Stimulated activated CD4-positive, alpha-beta T cell treated with anti-CD3 and anti-CD28 coated beads, Interleukin-15, amount 100 ng/mL, for 1 hour (primary cell): ENCODE measurements at places on chromosomes 11 and 22.

DNA sequence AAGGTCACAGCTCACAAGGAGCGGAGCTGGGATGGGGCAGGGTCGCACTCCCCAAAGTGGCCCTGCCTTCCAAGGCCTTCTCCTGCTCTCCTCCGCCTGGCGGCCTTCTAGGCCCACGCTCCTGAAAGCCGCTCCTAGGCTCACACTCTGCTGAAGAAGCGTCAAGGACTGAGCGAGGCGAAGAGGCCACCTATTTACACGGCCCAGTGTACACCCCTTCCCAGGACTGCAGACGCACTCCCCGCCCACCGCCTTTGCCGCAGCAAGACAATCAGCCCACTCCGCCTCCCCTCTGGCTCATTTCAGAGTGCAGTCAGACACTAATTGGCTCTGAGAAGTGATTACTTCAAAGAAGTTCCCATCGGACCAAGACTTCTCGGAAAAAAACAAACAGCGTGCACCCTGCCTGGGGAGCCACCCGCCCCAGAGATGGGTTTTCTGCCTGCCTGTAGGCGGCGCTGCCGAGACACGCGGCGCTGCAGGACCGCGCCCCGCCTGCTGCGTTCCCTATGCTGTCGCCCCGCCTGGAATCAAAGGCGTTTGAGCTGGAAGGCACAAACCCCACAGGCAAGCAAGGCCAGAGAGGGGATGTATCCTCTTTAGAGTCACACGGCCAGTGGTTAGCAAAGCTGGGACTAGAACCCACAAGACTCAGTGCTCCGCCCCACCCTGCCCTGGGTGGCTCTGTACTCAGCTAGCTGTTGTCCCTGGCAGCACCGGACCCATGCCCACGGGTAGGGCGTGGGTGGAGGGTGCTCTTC lies 414.8 kb downstream of the BUD13 start:
- no peak for DNase-seq

GRCh38 chr22:45880091-45880715 lies 96.8 kb downstream of the WNT7B start:
- no peak for DNase-seq

DNA sequence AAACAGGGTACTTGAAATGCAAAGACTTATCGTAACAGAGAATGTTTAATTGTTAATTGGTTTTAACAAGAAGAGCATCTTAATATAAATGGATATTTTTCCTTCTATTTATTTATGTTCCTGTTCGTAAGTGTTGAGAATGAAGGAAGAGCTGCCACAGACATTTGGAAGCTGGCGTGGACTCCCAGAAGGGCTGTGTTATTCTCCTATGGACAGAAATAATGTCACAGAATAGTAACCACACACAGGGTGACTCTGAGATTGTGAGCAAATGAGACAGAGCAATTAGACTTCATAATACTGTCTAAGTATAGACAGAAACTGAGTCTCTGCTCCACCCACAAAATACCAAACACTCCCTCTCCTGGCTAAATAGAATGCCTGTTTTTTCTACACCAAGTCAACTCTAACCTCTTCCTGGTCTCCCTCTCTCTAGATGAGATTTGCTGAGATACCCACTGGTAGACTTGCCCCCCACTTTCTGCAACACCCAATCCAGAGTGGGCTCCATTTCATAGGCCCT lies 6.1 kb downstream of the APOL3 start:
- DNase-seq = no peak

DNA sequence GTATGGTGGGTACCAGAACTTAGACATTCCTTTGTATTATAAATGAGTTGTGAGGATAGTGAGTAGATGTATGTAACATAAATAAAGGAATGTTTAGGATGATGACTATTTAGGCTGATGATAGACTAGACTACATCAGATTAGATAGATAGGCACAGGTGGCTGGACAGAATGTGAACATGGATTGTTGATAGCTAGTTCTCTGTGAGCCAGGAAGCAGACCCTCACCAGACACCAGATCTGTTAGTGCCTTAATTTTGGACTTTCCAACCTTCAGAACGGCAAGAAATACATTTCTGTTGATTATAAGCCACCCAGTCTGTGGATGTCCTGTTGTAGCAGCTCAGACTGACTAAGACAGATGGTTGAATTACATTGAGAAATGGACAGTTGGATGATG lies 99.4 kb downstream of the SWAP70 start:
- no peak for DNase-seq

- DNase-seq = no peak
Observed at GRCh38 chr11:84871116-84871515, 756.0 kb downstream of the DLG2 start.

DNA sequence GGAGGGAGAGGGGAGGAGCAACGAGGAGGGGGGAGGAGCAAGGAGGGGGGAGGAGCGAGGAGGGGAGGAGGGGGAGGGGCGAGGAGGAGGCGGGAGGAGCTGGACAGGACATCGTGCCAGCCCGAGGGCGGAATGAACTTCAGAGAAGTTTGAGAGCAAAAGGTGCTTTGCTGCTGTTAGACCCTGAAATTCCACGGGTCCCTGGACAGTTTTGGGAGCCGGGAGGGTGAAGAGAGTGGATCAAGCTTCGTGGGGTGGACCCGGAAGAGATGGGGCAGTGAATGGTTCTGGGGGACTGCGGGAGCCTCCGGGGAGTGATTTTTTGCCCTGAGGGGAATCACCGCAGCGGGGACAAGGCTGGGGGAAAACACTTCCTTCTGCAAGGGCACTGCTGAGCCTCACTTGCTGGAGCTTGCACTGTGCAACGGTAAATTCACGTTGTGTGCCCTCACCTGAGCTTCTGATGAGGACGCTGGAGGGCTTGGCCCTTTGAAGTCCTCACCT lies 10.7 kb upstream of the NLRP6 start:
- DNase-seq = no peak

GRCh38 chr11:126059238-126059781 lies 3.4 kb downstream of the CDON start:
- DNase-seq = no peak

DNA sequence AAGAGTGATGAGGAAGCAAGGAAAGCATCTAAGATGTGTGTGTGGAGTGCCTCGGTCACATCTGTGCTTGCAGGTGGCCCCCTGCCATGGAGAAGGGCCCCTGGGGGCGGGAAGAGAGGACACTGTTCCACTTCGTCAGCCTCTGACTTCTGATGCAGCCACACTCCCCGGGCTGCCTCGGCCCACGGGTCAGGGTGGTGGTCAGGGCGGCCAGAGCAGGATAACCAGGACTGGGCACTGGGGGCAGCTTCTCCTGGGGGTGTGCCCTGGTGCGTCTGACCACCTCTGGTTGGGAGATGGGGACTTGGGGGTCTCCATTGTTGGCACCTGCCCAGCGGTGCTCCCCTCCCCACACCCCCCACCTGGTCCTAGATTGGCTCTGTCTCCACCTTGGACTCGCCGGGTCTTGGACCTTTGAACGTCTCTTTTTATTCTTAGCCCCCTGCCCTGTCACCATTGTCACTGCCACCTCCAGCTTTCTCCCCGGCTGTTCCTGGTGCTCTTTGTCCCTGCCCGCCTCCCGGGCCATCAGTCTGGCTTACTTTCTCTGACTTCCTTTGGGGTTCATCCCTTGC lies 114.4 kb downstream of the KIAA1671 start:
- DNase-seq = no peak

DNA sequence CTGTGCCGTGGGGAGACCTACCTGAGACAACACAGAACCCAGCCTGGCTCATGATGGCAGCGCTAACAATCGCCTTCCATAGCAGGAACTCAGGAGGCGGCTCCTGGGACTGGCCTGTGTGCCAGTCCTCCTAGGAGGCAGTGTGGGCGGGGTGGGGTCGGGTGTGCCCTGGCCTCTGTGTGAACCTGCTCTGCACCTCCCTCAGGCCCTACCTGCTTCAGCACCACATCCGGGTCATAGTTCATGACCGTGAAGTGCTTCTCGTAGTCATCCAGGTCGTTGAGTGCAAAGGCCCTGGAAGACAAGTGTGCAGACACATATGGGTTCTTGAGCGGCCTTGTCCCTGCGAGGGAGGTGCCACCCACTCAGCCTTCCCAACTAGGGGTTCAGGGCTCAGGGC lies 15.3 kb downstream of the TTLL12 start:
- no peak for DNase-seq

- no peak for DNase-seq
Observed at GRCh38 chr11:94450048-94450447, 43.6 kb downstream of the MRE11 start.

DNA sequence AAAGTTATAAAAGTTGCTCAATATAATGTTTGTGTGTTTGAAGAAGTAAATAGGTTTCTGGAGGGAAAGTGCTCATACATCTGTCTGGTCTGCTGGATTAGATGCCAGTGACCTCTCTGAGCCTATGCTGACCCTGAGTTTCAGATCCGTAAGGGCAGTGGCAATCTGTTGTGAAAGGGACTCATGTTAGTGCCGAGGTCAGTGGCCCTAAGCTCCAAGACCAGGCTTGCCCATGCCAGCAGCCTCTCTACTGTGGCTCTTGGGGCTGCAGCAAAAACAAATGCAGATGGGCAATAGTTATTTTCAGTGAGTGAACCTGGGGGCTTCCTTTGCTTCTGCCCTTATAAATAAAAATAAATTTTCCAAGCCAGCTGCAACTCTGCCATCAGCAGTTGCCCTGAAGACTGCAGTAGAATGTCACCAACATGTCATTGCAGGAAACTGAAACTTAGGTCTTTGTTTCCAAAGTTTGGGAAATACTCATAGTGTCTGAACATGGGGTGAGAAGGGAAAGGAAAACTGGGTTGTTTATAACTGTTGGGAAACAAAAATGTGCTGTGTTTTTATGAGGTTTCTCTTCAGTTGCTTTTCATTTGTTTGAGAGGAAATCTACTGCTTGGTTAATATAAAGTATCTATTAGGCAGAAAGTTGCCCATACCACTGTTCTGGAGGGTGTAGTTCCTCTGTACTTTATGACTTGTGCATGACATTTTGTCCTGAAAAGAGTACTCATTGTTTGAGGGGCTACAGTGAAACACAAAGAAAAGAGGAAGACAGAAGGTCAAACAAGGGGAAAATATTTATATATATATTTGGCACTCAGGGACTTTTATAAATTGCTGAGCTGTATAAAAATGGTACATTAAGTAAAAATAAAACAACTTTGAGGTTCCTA lies 9.5 kb upstream of the MS4A4E start:
- no peak for DNase-seq

- no peak for DNase-seq
Observed at GRCh38 chr11:101348786-101349185, 219.2 kb upstream of the PGR start.

- no peak for DNase-seq
Observed at GRCh38 chr11:201966-202365, 5.2 kb downstream of the BET1L start.

- DNase-seq = no peak
Observed at GRCh38 chr22:22957090-22957489, 69.5 kb downstream of the IGLL5 start.

DNA sequence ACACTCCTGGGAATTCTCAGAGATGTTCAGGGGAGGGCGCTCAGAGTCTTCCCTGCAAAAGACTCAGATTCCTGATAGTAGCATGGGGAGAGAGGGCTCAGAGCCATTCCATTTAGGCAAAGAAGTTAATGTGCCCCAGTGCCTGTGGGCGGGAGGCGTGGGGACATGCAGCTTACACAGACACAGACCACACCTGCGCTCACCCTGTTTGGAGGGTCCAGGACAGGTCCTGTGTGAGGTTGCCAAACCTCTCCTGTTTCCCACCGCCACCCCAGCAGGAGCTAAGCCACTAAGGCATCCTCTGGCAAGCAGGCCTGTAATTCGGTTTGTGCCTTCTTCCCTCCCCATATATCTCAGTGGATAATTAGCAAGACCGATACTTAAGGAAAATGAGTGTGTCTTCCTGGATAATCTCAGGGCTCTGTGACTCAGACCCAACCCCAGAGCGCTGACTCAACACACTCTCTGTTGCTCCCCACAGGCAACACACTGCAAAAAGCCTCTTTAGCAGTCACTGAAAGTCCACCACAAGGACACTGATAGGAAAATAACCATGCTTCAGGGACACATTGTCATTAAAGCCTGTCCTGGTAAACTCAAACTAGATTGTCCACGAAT lies 118.9 kb upstream of the LMO1 start:
- DNase-seq = no peak

DNA sequence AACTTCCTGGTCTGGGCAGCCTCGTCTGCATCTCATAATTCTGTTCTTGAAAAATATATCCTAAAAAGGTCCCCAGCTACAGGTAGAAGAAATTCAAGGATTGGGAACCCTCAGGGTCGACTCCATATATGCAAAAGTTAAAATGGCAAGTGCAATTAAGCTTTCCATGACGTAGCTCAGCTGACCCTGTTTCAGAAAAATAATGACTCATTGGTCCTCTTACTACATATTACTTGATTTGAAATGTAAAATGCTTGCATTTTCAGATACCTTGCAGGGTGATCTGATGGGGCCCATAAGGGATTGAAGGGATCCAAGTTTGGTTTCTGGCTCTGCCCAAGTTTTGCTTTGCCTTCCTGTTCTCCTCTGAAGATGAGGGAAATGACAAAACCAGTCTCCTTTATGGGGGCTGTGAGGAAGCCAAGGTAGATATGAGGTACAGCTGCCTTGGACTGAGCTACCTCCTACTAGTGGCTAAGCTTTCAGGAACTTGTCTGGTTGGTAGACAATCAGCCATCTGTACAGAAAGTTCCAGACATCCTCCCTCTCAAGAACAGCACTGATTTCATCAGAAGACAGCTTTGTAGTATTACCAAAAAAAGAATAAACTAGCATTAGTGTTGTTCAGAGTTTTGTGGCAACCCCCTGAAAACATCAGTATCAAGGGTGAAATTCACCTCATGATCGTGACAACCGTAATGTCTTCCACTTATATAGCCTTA lies 177.3 kb downstream of the DBX1 start:
- DNase-seq = no peak

- no peak for DNase-seq
Observed at GRCh38 chr11:76763573-76764346, 19.4 kb upstream of the TSKU start.

GRCh38 chr11:34997952-34998528 lies 81.6 kb downstream of the PDHX start:
- DNase-seq = no peak
